Activated T-cell treated with anti-CD3 and anti-CD28 coated beads, Interleukin-2, amount 50 U/mL, for 48 hours (primary cell): ENCODE measurements at places on chromosomes 16 and 17.
A peak's percentile ranks its signal among the peaks of the same experiment; 100 is the strongest.

DNA sequence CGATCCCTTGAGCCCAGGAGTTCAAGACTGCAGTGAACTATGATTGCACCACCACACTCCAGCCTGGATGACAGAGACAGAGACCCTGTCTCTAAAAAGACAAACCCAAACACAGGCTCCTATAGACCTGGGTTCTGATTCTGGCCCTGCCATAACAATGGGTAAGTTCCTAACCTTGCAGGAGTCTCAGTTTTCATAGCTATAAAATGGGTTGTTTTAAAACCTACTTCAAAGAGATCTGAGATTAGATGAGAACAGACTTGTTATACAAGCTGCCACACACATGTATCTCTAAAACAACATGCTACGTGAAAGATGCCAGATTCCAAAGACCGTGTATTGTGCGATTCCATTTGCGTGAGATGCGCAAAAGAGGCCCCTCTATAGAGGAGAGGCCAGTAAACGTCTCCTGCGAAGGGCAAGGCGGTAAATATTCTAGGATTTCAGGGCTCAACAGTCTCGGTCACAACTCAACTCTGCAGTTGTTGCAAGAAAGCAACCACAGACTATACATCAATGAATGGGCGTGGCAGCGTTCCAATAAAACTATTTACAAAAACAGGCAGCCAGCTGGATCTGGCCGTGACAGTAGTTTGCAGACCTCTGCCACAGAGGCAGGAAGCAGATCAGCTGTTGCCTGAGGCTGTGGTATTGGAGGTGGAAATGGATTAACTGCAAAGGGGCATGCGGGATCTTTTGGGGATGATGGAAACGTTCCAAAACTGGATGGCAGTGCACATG is 5.9 kb downstream of the CORO7 start:
- no peak for DNase-seq

DNA sequence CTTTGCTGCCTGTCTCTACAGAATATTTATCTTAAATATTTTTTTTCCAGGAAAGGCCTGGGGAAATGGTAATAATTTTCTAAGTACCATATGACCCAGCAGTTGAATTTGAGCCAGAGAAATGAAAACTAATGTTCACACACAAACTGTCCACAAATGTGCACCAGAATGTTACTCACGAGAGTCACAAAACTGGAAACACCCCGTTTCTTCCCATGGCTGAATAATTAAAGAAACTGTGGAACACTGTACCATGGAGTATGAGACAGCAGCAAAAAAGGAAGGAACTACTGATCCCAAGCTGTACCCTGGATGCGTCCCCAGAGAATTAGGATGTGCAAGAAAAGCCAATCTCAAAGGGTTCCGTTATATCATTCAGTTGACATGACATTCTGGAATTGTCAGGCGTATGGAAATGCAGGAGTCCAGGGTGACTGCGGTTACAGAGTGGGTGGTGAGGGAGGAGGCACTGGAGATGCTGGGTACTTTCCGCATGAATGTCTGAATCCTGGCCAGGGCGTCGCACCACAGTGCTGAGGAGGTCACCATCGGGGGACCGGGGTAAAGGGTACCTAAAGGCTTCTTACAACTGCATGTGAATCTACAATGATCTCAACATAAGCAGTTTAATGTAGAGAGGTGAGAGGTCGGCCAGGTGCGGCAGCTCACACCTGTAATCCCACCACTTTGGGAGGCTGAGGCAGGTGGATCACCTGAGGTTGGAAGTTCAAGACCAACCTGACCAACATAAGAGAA is 34.5 kb downstream of the USP22 start:
- DNase-seq = no peak

DNA sequence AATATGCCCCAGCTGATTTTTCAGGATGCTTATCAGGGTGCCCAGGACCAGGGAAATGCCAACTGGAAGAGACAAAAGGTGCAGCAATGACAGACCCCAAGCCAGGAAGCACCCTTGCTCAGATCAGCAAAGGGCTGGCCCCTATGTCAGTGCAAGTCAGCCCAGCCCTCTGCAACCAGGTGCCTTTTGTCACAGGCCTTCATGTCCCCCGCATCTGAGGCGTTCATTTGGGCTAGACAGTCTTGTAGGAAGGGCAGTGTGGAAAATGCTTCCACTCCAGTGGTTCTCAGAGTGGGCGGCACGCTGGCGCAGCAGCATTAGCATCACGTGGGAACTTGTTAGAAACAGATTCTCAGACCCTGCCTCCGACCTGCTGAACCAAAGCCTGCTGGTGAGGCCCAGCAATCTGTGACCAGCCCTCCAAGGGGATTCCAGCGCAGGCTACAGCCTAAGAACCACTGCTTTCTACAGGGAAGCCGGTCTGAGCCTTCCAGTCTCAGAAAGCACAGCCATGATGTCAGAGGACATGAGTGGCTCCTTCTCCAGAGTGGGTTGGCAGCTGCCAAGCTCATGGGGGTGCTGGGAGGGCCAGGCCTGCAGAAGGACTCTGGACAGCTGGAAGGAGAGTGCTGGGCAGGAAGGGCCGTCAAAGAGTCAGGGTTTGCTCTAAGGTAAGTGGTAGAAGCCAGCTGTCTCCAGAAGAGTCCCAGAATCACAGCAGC is 13.1 kb downstream of the SLC47A2 start:
- no peak for DNase-seq

GRCh38 chr16:24609740-24610415 is 70.5 kb downstream of the RBBP6 start:
- DNase-seq = peak; percentile 29

- no peak for DNase-seq
These were observed 69.5 kb downstream of the AMFR start for GRCh38 chr16:56355786-56356275.

DNA sequence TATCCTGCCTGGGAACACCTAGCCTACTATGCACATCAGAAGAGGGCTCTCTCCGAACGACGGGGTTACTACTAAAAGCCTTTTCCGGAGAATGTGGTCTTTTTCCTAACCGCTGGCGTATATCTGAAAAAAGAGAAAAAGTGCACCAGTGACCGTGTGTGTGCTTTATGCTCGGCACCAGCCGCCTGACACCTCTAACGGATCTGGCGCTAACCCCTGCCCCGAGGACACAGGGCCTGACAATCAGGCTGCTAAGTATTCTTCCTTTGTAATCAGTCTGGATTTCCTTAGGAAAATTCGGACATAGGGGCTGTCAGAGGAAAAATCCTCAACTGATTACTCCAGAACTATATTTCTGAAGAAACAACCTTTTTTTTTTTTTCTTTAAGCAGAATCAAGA is 13.4 kb upstream of the ITGAE start:
- no peak for DNase-seq

DNA sequence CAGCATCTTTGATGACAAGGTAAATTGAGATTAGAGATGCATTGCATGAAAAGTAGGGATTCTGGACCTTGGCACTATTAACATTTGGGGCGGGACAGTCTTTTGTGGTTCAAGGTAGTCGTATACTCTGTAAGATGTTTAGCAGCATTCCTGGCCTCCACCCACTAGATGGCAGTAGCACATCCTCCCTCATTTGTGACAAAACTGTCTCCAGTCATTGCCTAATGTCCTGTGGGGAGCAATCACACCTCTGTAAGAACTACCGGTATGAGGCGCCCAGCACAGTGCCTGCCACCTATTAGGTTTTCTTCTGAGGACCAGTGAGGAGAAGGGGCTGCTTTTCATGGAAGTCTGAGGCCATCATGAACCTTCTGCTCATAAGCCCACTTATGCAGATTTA is 180.8 kb downstream of the RBFOX1 start:
- peak; percentile 17 for DNase-seq

DNA sequence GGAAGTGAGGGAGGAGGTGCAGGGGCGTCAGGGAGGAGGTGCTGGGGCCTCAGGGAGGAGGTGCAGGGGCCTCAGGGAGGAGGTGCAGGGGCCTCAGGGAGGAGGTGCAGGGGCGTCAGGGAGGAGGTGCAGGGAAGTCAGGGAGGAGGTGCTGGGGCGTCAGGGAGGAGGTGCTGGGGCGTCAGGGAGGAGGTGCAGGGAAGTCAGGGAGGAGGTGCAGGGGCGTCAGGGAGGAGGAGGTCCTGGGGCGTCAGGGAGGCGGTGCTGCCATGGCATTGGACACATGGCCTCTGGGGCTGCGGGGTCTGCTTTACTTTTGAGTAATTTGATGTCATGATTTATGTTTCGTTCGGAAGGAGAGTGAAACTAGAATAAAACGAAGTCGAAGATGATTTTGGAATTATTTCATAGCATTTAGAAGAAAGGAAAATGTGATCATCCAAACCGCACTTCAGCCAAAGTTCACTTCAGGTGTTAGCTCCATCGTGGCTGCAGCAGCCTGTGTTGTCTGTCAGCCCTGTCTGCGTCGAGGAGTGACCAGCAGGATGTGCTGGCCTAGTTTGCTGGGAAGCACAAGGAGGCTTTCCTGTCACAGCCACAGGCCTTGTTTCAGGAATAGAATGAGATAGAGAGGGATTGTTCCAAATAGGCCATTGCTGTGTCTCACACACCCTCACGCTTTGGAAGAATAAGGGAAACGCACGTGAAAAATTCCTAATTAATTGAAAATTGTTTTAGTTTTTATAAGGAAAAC is 42.8 kb downstream of the RAB11FIP3 start:
- no peak for DNase-seq

DNA sequence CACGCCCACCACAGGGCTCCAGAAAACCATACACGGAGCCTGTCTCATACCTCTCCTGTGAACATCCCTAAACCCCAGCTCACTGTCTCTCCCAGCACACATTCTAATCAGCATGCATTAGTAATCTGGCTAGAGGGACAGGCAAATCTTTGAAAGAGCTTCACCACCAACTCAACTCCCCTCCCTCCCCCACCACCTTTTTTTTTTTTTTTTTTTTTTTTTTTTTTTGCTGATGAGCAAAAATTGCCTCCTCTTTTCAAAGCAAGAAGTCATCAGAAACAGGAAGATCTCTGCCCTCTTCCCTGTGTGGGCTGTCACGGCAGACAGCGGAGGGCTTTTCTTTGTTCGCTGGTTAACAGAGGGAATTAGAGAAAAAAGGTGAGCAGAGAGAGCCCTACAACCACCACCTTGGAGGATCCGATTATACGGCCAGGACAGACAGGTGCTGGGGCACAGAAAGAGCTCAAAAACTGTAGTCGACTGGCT is 19.9 kb downstream of the GAS7 start:
- no peak for DNase-seq

DNA sequence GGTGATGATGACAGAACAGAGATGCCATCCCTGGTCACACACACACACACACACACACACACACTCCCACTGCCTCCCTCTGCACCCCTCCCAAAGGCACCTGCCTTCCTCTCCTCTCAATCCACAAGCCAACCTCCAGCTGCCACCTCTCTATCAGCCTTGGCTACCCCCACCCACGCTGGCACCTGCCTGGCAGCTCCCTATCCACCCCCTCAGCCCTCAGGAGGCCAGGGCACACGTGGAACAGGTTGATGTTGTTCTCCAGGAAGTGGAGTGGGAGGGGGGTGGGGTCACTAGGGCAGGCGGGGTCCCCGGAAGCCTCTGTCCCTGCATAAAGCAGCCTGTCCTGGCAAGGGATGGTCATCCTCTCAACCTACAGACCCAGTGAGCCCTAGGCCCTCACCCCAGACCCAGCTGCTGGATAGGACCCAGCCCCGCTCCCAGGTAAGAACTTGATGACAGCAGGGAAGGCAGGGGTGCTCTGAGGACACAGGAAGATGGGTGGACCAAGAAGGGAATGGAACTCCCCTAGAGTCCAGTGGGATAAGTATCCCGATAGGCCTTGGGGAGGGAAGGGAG is at the start of gene GSDMA:
Gene GSDMA, plus strand, starts transcription at position 363 of the 579 bp plus-strand sequence. CDS start 2,684 bp downstream, outside the sequence.
- peak; percentile 33 for DNase-seq

DNA sequence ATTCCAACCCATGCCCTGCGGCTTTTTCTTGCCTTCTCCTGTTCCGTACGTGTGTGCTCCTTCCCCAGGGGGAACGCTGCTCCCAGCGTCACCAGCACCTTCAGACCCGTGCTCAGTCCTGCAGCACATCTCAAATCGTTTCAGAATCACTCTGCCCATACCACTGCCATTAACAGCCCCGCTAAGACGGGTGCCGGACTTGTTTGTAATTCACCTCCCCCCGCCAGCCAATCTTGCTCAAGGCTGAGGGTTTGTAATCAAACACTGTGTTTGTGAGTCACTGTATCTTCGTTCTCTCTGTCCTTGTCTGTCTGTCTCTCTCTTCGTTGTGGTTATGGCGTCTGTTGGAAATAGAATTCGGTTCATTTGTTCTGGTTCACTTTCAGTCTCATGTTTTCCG is 17.3 kb downstream of the CARD14 start:
- DNase-seq = no peak

DNA sequence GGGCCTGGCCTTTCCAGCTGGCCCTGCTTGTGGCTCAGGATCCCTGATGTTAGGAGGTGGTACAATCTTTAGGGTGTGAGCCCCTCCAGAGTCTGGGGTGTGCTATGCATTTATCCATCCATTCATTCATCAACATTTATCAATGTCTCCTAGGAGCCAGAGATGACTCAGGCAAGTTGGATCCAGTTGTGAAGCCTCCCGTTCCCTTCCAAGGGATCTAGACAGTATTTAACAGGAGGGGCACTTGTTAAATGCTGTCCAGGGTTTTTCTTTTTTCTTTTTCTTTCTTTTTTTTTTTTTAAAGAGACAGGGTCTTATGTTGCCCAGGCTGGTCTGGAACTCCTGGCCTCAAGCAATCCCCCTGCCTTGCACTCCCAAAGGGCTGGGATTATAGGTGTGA is 42.0 kb upstream of the SMPD3 start:
- DNase-seq = no peak

DNA sequence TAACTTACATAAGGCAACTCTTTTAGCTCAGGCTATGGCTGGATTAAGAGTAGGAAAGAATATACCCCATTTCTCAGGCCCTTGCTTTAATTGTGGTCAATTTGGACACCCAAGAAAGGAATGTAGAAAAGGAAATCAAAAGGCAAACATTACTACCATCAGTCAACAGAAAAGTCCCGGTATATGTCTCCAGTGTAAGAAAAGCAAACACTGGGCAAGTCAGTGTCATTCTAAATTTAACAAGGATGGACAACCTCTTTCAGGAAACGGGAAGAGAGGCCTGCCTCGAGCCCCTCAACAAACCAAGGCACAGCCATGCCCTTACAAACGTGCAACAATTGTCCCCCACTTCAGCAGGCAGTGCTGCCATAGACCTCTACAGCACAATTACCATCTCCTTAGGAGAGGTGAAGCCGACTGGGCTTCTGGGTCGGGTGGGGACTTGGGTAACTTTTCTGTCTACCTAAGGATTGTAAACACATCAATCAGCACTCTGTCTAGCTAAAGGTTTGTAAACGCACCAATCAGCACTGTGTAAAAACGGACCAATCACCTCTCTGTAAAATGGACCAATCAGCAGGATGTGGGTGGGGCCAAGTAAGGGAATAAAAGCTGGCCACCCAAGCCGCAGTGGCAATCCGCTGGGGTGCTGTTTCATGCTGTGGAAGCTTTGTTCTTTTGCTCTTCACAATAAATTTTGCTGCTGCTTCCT is 12.4 kb downstream of the MRPL58 start:
- DNase-seq = peak; percentile 54

- DNase-seq = no peak
These were observed 1.4 kb upstream of the ATP6V0A1 start for GRCh38 chr17:42457107-42457792.
